ENCODE measurements at places on chromosomes 11 and 22.
A peak's percentile ranks its signal among the peaks of the same experiment; 100 is the strongest.

- no peak for DNase-seq
Observed at GRCh38 chr11:103898065-103898464, 138.4 kb upstream of the DDI1 start.

DNA sequence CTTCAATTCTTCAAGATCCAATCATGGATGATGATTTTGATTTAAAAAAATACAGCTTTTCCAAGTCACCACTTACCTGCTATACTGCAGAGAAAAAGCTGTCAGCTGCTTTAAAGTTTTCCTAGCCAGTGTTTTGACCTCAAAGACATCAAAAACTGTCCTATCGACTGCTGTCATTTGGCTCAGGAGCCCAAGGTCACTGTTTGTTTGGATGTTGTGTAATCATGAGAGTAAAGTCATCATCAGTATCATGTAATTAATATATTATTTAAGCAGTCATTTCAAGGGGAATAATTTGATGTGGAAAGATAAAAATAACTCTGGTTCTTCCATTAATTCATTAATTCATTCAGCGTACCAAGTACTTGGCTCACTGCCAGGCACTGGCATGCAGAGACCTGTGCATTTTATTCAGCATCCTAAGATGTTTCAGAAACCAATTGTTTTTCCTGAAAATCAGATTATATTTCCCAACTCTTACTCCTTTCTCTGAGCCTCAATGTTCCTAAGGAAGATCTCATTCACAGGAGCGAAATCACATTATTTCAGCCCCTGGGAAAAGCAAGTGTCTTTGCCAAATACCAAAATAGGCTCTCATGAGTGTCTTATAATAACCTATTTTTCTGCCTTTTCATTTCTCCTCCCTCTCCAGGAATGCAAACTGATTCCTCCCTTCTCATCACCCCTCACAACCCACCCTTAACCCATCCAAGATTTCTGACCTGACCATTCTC lies 59.9 kb downstream of the SLC1A2 start:
- DNase-seq: no peak

DNA sequence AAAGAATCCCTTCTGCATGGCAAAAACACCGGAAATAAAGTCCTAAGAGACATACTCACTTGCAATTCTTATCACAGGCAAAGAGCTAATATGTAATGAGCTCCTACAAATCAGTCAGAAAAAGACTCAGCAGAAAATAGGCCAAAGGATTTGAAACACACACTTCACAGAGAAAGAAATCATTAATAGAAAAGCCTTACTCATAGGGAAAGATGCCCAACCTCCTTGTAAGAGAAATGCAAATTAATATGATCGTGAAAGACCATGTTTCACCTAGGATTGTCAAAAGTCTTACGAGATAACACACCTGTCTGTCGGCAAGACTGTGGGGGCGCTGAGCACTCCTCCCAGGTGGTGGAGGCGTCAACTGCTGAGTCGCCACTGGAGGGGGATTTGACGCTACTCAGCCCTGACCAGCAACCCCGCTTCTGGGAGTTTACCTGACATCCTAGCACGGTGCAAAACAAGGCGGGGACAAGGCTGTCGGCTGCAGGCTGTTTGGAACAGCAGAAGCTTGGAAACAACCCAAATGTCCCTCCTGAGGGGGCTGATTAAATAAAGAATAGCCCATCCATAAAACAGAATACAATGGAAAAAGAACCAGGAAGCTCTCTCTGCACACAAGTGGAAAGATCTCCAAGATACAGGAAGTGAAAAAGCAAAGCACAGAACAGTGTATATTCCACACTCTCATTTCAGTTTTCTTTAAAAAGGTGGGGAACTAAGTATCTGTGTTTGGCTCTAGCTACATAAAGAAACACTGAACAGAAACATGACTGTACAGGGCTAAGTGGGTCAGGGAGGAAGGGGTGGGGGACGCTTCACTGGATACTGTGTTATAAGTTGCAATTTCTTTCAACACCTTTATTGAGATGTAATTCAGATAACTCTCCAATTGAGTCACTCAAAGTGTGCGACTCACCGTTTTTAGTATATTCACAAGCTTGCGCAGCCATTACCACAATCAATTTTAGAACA lies 11.5 kb downstream of the CSNK1E start:
- DNase-seq: no peak

DNA sequence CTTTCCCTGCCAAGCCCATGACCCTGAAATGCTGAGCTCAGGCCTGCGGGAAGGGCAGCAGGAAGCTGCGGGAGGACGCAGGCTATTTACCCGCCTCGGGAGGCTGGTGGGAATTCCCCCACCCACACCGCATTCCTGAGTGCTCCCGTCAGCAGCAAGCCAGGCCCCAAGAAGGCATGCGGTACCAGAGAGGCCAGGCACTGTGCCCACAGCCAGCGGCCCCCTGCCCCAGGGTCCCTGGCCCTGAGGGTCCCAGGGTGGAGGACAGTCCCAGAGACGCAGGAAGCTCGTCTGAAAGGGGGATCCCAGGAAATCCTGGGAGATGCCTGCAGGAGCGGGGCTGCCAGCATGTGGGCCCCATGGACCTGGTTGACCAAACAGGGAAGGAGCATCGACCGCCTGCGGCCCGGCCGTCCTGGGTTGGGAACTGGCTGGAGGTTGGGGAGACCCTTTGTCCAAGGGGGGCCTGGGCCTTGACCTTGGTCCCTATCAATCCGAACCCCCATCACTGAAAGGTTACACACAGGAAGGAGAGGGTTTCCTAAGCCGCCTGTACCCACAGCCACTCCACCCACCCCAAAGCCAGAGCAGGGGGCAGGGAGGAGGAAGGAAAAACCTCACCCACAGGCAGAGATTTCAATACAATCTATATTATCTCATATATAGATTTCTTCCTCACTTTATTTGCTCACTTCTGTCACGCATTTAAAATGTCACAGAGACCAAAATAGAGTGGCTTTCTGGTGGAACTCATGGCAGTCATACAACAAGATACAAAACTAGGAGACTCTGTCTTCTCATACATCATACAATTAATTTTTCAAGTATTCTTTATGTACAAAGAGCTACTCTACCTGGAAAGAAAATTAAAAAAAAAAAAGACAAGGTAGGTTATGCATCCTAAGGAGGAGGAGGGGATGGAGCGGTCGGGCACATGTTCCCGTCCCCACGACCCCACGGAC lies 17.1 kb downstream of the MAFF start:
- DNase-seq: no peak

DNA sequence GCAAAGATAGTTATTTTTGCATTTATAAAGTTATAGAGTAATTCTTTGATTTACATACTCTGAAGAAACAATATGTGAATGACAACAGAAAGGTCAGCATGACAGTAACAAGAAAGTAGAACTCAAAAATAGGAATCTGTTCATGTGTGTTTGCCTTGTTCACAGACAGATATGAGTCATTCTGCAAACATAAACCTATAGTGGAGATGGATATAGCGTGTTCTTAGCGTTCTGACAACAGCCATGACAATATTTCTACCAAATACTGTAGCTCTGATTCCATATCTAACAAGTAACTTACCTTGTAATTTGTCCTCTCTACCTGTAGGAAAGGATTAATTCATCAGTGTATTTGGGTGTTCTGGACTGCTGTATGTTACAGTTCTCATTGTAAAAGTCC lies 208.5 kb upstream of the MTMR2 start:
- DNase-seq: no peak

DNA sequence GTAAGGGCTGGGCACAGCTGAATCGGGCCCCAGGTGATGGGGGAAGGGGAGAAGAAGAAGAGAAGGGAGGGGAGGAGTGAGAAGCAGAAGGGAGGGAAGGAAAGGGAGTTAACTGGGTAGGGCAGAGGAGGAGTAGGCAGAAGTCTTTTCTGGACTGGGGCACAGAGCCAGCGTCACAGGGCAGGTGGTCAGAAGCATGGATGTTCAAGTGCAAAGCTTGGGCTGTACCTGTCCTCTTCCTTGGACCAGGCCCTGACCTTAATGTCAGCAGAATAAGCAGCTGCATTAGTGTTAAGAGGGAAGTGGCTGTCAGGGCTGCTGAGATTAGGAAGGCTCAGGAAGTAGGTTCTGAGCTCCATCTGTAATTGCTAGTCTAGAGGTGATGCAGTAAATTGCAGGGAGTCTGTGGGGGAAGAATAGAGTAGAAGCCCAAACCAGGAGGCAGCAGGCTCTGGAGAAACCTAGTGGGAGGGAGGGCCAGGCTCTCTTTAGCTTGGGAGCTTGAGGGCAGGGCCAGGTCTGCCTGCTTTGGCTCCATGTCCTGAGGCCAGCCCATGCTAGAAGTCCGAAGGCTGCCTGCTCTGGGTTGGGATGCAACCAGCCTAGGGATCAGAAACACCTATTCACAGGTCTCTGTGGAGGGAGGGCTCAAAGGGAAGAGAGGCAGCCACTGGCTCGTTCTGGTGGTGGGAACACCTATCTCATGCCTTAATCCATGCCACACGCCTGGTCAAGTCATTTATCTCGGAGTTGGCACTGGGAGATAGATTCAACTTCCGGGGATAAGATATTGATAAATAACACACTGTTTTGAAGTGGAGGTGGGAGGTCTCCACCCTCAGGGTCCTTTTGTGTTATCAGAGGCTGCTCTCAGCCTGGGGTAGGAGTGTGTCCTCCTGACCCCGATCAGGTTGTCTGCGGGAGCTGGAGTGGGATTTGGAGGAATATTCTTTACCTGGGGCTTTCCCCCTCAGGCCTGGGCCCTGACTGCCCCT lies 1.7 kb upstream of the UCP3 start:
- no peak for DNase-seq

DNA sequence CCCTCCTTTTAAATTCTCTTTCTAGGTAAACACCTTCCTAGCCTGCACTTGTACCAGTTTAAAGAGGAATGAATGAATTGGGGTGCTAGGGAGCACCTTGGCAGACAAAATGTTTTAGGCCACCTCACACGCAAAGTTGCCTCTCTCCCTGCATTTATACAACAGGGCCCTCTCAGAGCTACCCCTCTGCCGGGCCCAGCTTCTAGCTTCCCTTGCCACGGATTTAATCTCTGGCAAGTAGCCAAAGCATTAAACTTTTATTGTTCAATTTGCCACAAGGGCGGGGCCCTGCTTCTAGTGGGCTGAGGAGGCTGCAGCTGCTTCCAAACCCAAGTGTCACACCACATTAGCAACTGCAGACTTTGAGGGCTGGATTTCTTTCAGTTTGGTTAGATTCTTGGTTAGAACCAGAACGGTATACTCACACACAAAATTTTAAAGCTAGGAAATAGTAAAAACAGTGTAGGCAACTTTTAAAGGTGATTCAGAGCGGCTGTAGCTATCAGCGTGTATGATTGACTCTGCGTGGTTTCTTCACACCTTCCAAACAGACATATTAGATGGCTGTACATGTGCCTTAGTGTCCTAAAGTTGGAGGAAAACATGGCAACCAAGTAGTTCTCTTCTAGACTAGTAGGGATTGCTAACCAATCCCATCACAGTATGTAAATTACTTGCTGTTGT lies 6.5 kb downstream of the KREMEN1 start:
- DNase-seq: peak; percentile 81

DNA sequence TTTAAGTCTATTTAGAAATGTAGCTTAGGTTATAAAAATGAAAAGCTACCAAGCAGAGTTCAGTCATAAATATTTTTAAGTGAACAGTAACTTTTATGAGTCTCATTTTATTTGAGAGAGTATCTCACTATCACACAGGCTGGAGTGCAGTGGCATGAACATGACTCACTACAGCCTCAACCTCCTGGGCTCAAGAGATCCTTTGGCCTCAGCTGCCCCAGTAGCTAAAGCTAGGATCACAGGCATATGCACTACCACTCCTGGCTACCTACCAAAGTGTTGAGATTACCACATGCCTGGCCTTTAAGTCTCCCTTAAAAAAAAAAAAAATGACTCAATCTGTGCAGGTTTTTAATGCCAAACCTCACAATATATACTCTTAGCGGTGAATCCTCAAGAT lies 34.7 kb upstream of the CLNS1A start:
- no peak for DNase-seq

DNA sequence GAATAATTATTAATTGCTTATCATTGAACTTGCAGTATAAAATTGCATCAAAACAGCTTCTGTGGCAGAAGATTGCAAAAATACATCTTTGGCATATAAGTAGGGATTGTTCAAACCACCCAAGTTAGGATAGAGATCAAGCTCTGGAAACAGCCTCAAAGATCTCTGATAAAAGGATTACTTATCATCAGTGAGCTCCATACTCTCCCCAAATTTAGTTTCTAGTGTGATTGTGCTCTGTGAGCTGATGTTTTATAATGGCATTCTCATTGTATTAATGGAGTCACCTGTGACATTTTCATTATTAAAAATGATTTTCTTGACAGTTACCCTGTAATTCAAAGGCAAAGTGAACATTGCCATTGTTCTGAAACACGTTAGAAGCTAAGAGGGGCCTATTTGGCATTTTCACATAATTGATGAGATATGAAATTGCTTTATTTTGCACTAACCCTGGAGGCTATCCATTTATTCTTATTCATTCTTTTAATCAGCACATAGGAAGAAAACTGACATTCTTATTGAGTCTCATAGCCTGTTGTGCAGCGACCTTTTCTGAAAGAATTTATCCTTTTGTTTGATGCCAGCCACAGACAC lies 626.3 kb upstream of the ANO5 start:
- DNase-seq: peak; percentile 8

GRCh38 chr22:29635734-29636357 lies 32.4 kb downstream of the NF2 start:
- no peak for DNase-seq

- no peak for DNase-seq
Observed at GRCh38 chr11:134398079-134398444, 14.0 kb downstream of the B3GAT1 start.

DNA sequence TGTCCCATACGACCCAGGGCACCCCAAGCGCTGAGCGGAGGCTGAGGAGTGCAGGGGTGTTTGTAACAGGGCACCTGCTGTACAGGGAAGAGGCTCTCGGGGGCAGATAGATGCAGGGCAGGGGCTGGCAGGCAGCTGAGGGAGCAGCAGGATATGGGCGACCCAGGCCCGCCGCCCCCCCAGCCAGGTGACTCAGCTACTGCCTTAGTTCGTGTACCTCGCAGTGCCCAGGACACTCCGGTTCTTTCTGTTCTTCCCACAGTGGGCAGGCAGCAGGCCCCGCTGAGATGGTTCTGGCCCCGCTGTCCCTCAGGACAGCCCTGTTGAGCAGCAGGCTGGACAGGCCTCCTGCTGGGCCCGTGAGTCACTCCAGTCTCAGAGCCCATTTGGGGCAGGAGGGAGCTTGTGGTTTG lies 16.2 kb downstream of the PHLDA2 start:
- no peak for DNase-seq

GRCh38 chr11:46729110-46730027 lies 10.4 kb downstream of the F2 start:
- no peak for DNase-seq

DNA sequence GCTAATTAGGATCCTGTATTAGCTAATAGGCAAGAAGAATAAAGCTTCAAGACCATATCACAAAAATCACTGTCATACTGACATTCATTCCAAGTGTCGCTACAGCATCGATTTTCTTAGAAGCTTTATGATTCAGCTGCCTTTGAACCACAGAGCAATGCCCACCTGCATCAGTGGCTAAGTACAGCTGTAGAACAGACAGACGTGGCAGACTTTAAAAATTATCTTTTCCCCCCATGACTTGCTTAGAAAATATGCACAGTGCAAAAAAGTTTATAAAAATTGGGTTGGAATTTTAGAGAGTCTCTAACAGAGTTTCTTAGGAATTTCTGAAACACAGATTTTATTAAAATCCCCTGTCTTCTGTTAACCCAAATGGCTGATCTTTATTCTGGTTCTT lies 120.8 kb downstream of the CADM1 start:
- DNase-seq: no peak

- peak; percentile 41 for DNase-seq
Observed at GRCh38 chr22:39703928-39704639, 133.5 kb downstream of the CACNA1I start.

GRCh38 chr11:74255741-74256375 lies 55.6 kb downstream of the P4HA3 start:
- DNase-seq: peak; percentile 40
